Stimulated activated CD8-positive, alpha-beta memory T cell treated with anti-CD3 and anti-CD28 coated beads, Interleukin-4, amount 100 ng/mL, for 24 hours (primary cell): ENCODE measurements at places on chromosomes 5 and 9.

DNA sequence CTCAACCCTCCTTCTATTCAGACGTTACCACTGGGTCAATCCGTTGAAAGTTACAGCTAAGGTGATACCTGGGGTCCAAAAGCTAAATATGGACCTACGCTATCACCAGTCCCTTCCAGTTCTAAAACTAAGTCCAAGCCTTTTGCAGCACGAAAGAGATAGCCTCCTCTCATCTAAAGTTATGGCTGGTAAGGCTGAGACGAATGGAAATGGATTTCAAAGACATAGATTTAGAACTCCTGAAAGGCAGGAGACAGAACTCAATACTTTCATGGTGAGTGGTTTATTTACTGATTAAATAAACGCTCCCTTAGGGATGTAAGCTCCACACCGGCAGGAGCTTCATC, 751 bp upstream of the RIC1 start:
- no peak for DNase-seq

DNA sequence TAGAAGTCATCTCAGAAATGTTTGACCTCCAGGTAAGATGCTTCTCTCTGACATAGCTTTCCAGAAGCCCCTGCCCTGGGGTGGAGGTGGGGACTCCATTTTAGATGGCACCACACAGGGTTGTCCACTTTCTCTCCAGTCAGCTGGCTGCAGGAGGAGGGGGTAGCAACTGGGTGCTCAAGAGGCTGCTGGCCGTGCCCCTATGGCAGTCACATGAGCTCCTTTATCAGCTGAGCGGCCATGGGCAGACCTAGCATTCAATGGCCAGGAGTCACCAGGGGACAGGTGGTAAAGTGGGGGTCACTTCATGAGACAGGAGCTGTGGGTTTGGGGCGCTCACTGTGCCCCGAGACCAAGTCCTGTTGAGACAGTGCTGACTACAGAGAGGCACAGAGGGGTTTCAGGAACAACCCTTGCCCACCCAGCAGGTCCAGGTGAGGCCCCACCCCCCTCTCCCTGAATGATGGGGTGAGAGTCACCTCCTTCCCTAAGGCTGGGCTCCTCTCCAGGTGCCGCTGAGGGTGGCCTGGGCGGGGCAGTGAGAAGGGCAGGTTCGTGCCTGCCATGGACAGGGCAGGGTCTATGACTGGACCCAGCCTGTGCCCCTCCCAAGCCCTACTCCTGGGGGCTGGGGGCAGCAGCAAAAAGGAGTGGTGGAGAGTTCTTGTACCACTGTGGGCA, 642 bp downstream of the CSF2 start:
- no peak for DNase-seq

DNA sequence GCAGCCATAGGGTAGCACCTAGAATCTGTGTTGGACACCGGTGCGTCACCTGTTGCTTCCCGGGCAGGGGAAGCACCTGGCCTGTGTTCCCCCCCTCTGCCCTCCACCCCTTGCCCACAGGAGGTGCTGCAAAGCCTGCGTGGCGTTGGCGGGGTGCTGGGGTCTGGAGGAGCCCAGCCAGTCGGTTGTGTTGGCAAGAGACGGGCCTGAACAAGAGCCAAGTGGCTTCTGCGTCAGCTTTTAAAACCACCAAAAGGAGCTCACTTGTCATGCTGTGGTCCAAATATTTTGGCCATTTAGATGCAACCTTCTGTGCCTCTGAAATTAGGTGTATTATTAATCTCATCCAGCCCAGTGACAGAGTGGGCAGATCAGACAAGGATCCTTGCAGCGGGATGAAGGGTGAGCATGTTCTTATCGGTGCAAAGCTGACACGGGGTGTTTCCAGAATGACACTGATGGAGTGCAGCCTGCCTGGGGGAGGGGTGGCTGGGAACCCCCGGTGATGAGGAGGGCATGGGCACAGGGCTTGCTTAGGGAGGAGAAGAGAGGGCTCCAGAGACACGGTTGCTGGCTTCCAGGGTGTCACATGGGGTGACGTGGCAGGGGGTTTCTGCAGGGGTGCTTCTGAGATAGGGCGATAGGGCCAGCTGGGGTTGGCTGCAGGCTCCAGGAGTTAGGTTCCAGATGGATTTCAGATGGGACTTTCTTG, 9.7 kb upstream of the RXRA start:
- no peak for DNase-seq

- DNase-seq, result no peak
These were observed 97.7 kb upstream of the ANKRD55 start for GRCh38 chr5:56330806-56331205.

GRCh38 chr5:72662936-72663335, 153.5 kb upstream of the TNPO1 start:
- no peak for DNase-seq

- DNase-seq, result no peak
These were observed 100.5 kb upstream of the FGF10 start for GRCh38 chr5:44489759-44490158.

DNA sequence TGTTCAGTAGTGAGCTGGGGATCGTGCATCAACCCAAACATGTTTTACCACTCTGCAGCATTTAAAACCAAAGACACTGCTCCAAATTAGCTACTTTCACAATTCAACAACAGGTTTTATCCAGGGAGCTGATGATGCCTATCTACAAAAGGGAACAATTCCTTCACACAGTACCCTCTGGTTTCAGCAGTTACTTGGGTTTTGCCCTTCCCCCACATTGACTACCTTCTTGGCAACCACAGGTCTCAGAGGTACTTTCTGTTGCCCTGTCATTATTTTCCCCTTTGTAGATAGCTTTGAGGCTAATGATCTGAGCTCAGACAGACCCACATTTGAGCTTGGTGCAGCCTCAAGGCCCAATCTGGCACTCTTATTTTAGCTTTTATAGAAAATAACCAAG, 96.1 kb downstream of the WDR41 start:
- DNase-seq, result no peak

- no peak for DNase-seq
These were observed 16.6 kb downstream of the FAT2 start for GRCh38 chr5:151574444-151574996.

DNA sequence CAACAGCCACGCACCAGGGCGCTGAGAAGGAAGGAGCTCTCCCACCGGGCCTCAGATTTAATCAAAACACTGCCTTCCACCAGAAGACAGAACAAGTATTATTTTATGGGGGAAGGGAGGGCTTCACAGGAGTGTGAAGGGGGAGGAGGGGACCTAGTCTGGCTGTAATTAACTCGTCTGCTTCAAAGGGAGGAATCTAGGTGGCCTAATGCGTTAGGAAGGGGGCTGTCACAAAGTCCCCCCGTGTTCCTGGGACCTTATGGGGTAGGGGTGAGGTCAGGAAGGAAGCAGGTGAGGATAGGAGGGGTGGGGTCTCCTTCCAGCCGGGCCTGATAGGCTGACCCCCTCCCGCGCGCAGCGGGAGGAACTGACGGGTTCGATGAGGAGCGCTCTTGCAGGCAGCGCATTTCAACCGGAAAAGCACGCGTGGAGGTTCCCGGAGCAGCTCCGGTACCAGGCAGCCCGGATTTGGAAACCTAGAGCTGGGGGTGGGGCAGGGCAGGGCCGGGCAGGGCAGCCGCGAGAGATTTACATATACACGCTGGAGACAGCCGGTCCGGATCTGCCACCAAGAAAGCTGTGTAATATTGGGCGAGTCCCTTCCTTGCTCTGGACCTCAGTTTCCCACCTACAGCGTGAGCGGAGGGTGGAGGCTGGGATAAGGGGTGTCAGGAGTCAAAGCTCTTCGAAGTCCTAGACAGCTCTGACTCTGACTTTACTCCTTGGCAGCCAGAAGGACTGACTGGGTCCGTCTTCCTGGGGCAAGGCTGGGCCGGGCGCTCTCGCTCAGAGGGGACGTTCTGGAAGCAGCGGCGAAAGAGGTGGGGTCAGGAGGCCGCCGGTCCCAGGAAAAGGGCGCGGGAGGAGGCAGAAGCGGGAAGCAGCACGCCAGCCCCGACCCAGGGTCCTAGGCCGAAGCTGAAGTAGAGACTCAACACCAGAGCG, 1.8 kb downstream of the SHB start:
- DNase-seq, result no peak

DNA sequence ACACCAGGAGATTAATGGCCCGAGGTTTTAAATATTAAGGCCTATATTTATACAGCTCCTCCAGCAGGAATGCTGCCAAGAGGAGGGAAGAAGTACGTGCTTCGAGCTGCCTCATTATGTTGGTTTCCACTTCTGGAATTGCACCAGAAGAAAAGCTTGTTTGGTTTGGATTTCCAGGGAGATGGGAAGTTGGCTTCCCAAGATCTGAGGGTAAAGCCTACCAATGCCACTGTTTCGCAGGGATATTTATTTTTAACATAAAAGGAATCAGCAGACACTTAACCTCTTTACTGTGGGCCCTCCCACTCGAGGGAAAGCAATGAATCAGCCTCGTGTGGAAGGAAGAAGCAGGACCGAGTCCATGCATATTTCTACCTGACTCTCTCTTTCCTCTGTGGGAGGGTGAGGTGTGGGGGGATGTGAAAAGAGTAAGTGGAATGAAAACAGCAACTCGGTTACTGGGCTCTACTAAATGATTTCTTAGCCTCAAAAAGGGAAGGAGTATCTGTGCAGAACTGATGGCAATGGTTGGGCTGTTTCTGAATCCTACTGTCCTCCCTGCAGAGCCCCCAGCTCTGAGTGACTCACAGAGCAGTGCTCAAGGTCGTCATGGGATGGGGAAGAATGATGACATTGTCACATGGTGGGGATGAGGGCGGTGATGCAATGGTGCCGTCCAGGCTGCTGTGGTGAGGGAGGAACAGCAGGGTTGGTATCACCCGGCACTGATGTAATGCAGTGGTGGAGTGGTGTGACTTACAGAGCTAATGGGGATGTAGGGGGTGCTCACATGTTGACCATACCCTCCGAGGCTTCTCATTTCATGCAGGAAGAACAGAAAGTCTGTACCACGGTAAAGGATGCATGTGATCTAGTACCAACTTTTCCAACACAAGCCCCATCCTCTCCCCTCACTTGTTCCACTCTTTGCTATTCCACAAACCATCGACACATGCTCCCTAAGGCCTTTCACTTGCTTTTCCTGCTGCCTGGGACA, 215.0 kb upstream of the PANK3 start:
- peak; percentile 4 for DNase-seq

- DNase-seq, result no peak
These were observed 614.7 kb downstream of the PRELID2 start for GRCh38 chr5:145220481-145220880.
